Fibroblast of skin of scalp (primary cell): ENCODE measurements at places on chromosomes 4 and X.
A peak's percentile ranks its signal among the peaks of the same experiment; 100 is the strongest.

GRCh38 chr4:148986951-148987350 lies 544.7 kb upstream of the NR3C2 start:
- no peak for DNase-seq

GRCh38 chr4:102328045-102328444 lies 17.2 kb downstream of the SLC39A8 start:
- no peak for DNase-seq

DNA sequence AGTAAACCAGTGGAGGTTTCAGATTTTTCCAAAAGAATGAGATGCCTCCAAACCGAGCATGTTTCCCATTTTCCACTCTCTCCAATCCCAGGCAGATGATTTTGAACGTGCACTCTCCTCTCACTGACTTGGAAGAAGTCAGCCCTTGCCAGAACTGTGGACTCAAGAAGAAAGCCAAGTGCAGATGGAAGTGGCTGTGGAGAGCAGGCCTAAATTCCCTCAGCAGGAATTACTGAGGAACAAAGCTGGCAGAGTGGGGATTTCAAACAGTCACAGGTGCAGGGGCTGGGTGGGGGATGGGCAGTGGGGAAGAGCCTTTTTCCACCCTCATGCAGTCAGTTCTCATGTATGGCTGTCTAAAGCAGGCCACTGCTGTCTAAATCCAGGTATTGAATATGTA lies 83.5 kb upstream of the PLAC1 start:
- no peak for DNase-seq

GRCh38 chr4:117874216-117874615 lies 160.1 kb upstream of the NDST3 start:
- DNase-seq = no peak

- no peak for DNase-seq
These were observed 45.9 kb downstream of the TSC22D3 start for GRCh38 chrX:107729558-107730297.

DNA sequence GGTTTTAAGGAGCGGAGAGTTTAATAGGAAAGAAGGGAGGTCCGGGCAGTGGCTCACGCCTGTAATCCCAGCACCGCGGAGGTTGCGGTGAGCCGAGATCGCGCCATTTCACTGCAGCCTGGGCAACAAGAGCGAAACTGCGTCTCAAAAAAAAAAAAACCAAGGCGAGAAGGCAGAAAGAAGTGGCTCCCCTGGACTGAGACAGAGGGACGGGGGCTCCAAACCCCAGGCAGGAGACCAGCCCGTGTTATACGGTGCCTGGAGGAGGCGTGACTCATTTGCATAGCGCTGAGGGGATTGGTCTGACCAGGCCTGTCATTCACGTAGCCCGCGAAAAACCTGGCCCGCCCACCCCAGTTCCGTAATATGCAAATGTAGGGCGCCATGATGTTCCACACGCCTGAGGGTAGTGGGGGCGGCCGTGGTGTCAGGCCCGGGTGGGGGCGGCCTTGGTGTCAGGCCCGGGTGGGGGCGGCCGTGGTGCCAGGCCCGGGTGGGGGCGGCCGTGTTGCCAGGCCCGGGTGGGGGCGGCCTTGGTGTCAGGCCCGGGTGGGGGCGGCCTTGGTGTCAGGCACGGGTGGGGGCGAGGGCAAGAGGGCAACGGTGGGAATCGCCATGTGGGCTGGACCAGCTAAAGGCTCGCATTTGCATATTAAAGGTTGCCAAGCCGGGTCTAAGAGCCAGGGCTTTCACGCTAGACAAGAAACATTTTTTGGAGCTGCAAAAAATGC lies 2.1 kb downstream of the PLCXD1 start:
- peak; percentile 84 for DNase-seq

DNA sequence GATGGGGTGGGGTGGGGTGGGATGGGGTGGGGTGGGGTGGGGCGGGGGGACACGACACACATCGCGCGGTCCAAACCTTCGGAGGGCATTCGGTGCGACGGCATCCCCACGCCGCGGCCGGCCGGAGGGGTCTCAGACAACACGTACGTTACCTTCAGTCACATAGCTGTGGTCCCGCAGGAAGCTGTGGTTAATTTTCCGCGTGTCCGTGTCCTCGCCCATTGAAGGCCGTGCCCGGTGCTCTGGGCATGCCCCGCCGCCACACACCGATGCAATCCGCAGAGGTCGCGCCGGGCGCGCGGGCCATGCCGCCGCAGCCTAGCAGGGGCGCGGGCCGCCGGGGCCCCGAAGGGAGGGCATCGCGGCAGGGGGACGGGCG lies 417 bp downstream of the PPP2R2C start:
- no peak for DNase-seq

DNA sequence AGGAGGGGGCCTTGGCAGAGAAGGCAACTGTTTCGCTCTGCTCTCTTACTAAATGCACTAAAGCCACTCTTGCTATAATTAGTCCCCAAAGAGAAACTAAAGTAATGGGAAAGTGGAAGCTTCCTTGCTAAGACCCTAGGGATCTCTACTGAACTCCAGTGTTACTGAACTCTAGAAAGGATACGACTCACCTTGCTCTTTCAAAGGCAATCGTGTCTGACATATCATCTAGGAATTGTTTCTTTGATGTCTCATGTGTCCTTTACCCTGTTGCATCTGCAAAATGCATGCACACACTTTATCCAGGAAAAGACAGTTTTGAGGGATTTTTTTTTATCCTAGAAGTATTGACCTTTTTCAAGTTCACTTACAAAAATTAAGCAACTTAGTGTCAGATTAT lies 148.1 kb upstream of the FAM9B start:
- no peak for DNase-seq

DNA sequence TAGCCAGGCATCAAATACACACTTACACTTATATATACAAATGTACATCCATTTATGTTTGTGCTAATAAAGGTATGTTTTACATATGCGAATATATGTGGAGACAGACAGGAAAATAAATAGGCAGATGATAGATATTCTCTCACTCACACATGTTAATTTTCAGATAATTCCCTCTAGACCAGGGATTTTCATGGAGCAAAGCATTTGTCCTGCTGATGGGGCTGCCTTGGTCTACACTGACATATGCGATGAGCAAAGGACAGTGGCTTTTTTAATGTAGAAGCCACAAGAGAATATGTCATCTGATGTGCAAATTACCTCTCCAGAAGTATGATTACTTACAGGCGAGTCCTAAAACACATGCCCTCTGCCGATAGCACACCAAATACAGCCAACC lies 224.5 kb downstream of the VEGFC start:
- no peak for DNase-seq
